ENCODE measurements at places on chromosomes 2 and 18.

DNA sequence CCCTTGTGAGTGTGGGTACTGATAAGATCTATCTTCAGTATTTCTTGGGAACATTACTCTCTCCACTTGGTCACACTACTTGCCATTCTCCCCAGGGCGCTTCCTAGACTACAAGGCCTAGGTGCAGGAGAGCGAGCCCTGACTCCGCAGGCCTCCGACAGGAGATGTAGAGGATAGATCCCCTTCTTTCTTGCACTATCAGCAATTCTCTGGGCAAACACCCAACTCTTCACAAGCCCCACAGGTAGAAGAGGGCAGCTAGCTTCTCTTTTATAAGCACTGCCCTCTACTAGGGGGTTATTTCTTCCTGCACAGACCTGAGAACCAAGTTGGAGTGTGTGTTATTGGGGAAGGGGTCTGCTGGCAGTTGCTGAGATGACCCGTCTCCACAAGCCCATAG is 10.7 kb upstream of the RMDN2 start:
- DNase-seq, result no peak

- no peak for DNase-seq
Observed at GRCh38 chr2:172926785-172927640, 148.6 kb upstream of the MAP3K20 start.

GRCh38 chr2:37215250-37215649 is 16.1 kb downstream of the CEBPZ start:
- no peak for DNase-seq

DNA sequence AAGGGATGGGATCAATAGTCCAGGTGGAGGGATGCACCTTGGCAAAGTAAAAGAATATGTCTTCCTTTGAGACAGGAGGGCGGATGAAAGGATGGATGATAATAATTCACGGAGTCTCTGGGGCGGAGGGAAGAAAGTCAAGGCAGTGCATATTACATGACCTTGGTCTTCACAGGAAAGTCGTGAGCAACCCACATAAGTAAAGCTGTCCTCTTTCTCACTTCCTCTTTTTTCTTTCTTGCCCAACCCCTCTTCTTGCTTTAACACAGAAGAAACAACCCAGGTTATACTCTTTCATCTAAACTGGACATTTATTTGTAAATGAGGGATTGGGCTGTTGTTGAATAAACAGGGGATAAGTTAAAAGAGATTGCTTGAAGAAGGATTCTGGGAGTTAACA is 168.7 kb upstream of the SKOR2 start:
- no peak for DNase-seq

- no peak for DNase-seq
Observed at GRCh38 chr18:610214-610928, 13.6 kb downstream of the CLUL1 start.

DNA sequence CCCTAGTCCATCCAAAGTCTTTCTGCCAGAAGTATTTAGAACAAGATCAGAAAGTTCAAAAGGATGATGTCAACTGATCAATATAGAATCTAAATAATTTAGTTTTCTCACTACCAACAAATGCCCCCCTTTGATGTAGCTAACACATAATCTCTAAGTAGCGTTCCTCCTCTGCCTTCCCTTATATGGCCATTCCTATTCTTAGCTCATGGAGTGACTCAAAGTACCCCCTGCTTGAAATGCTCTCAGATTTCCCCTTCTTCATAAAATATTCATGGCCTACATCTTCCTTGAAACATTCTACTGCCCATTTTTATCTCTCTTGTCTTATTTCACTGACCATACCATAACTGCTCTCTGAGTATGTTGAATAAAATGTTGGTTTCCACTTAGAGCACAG is 151.5 kb downstream of the UPP2 start:
- no peak for DNase-seq

DNA sequence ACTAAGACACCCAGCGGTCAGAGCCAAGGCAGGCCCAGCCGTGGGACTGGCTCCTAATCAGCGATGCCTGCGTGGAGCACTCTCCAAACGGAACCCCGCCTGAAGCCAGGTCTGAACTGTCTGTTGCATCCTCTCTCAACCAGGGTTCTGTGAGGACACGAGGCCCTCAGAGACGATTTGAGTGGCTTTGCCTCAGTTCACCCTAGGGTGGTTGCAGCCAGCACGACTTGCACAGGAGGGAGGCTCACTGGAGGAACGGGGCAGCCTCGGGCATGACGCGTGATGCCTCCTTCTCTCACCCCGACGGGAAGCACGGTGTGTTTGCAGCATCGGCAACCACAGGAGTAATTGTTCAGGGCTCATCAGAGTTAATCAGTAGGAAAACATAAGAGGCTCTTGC is 336.4 kb downstream of the EIPR1 start:
- DNase-seq, result no peak

GRCh38 chr2:79259296-79259695 is 99.7 kb upstream of the REG3A start:
- DNase-seq, result no peak

DNA sequence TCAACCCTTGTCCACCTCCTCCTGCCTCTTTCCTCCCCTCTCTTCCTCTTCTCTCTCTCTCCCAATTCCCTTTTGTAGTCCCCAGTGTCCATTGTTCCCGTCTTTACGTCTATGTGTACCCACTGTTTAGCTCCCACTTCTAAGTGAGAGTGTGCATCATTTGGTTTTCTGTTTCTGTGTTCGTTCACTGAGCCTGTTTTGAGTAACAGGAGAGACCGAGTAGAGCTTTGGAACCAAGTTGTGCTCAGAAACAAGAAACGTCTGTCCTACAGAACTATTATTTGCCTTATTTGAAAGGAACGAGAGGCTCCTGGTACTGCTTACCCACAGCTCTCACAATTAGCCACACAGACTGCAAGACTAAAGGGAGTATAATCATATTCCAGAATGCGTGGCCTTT is 50.1 kb upstream of the MAPRE2 start:
- DNase-seq, result no peak

GRCh38 chr2:204664708-204665121 is 119.4 kb downstream of the PARD3B start:
- DNase-seq, result no peak

DNA sequence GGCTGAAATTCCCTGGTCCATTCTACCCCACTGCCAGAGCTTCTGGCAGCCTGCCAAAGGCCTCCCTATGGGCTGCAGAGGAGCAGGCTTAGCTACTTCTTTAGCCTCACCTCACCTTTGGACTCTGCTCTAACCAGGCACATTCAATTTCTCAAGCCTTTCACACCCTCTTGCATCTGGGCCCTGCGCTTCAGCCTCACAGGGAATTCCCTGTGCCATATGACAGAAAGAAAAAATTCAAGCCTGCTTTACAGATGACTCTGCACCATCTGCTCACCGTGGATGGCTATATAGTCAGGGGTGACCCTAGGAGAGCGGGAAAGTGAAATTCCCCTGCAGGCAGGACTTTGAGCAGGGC is 62.5 kb downstream of the REEP1 start:
- DNase-seq, result no peak

DNA sequence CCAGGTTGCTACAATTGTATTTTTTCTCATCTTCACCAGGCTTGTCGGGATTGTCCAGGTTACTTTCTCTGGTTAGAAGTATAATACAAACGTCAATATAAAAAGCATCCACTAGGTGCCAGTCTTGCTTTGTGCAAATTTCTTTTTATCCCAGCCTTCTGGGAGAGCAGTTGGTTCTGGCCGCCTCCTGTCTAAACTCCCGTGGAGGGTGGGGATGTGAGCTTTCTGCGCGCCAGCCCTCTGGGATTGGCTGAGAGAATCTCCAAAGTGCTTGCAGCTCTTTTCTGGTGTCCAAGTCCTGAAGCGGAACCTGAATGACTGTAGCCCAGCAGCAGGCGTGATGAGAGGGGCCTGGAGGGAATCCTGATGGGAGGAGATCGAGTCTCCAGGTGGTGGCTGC is 22.4 kb upstream of the TOGARAM2 start:
- DNase-seq, result peak; percentile 65

DNA sequence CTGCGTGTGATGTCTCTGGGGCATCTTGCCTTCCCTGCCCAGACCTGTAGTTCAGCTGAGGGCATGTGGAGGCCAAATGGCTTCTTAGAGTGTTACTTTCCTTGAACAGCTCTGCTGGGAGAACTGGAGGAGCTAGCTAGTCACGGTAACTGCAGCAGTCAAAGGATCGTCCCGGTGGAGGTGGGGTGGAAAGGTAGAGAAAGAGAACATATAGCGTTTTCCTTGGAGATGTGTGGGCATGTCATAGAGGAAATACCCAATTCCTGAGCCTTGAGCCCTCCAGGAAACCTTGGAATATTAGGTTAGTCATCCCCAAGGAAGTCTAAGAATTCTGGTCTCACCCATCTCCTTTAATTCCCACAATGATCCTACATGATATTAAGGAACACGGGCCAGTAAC is 33.5 kb upstream of the IL37 start:
- DNase-seq, result no peak

GRCh38 chr2:66324909-66325528 is 109.9 kb upstream of the MEIS1 start:
- DNase-seq, result no peak

- DNase-seq, result no peak
Observed at GRCh38 chr18:21141668-21142422, 30.2 kb upstream of the ROCK1 start.

Measured in fibroblast of the conjunctiva (primary cell).